Ascending aorta (tissue), 2 donors: ENCODE measurements at places on chromosomes 5 and 9.

GRCh38 chr5:113235884-113236283, 198.9 kb downstream of the TSSK1B start:
- H3K27ac ChIP-seq, result no peak overlapping the region
- H3K4me1 ChIP-seq, result no peaks in the 10 kb centered on the region
- DNase-seq, result no peak
- no peaks in the 10 kb centered on the region for H3K27me3 ChIP-seq

- H3K4me1 ChIP-seq, result peaks cover 6% of the 10 kb centered on the region
- H3K36me3 ChIP-seq, result no peaks in the 10 kb centered on the region
- no peak overlapping the region for H3K4me3 ChIP-seq
- H3K27me3 ChIP-seq, result no peaks in the 10 kb centered on the region
These were observed 14.5 kb upstream of the ANKRD55 start for GRCh38 chr5:56247592-56247991.

GRCh38 chr9:72773570-72773969, 179.3 kb downstream of the ALDH1A1 start:
- no peak overlapping the region for H3K27ac ChIP-seq
- DNase-seq, result no peak
- no peaks in the 10 kb centered on the region for H3K36me3 ChIP-seq

DNA sequence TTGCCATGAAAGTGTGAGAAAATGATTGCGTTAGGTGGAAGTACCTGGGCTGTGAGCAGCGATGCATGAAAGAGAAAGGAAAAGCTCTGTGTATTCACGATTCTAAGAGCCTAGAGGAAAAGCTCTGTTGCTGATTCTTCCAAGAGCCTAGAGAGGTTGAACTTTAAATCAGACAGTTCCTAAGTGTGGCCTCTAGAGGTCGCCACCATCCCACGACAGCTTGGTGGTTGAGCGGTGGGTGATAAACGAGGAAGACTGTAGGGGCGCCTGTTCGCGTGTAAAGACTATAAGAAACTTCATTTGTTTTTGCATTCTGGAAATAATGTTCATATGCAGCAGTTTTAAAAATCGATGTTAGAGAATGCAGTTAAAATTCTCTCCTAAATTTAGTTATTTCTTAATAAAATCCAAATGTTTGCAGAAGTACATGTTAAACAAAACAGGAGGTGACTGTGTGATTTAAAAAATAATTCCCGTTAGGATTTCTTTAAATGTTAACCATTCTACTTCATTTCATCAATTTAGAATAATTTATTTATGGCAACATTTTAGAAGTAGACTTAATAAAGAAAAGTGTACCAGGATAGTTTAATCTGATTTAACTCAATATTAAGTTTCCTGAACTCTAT, 107.7 kb downstream of the TENT4A start:
- H3K36me3 ChIP-seq, result no peaks in the 10 kb centered on the region
- H3K27me3 ChIP-seq, result no peaks in the 10 kb centered on the region
- H3K27ac ChIP-seq, result no peak overlapping the region
- H3K4me1 ChIP-seq, result no peaks in the 10 kb centered on the region
- no peak for DNase-seq

GRCh38 chr5:146001544-146002190, 65.3 kb downstream of the SH3RF2 start:
- no peaks in the 10 kb centered on the region for H3K36me3 ChIP-seq
- H3K4me3 ChIP-seq, result no peak overlapping the region
- no peaks in the 10 kb centered on the region for H3K4me1 ChIP-seq
- H3K27me3 ChIP-seq, result no peaks in the 10 kb centered on the region
- no peak for DNase-seq

GRCh38 chr5:56492812-56493211, 259.7 kb upstream of the ANKRD55 start:
- no peak for DNase-seq
- H3K4me1 ChIP-seq, result no peaks in the 10 kb centered on the region
- H3K36me3 ChIP-seq, result no peaks in the 10 kb centered on the region
- no peak overlapping the region for H3K27ac ChIP-seq
- no peaks in the 10 kb centered on the region for H3K27me3 ChIP-seq
- no peak overlapping the region for H3K4me3 ChIP-seq

GRCh38 chr5:179815491-179816249, 5.0 kb upstream of the SQSTM1 start:
- no peaks in the 10 kb centered on the region for H3K27me3 ChIP-seq
- H3K4me3 ChIP-seq, result no peak overlapping the region
- no peak overlapping the region for H3K27ac ChIP-seq

- no peak for DNase-seq
- no peak overlapping the region for H3K4me3 ChIP-seq
- no peaks in the 10 kb centered on the region for H3K36me3 ChIP-seq
These were observed 6.1 kb downstream of the SAPCD2 start for GRCh38 chr9:137064027-137064879.

DNA sequence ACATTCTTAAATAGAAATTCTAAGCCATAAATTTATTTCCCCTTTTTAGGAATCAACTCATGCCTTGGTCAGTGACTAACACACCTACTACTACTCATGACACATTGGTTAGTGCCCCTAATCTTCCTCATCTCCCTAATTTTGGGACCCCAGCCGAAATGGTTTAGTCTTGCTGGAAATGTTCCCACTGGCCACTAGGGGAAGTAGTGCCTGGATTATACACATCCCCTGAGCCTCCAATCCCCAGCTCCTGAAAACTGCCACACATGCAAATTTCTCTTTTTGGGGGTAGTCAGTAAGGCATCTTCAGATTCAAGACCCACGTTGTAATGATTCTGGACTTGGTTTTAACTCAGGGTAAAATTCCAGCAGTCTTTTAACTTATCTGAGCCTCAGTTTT, 79.8 kb downstream of the HSD17B3 start:
- no peaks in the 10 kb centered on the region for H3K36me3 ChIP-seq
- H3K4me3 ChIP-seq, result no peak overlapping the region
- no peaks in the 10 kb centered on the region for H3K27me3 ChIP-seq
- no peak overlapping the region for H3K27ac ChIP-seq

DNA sequence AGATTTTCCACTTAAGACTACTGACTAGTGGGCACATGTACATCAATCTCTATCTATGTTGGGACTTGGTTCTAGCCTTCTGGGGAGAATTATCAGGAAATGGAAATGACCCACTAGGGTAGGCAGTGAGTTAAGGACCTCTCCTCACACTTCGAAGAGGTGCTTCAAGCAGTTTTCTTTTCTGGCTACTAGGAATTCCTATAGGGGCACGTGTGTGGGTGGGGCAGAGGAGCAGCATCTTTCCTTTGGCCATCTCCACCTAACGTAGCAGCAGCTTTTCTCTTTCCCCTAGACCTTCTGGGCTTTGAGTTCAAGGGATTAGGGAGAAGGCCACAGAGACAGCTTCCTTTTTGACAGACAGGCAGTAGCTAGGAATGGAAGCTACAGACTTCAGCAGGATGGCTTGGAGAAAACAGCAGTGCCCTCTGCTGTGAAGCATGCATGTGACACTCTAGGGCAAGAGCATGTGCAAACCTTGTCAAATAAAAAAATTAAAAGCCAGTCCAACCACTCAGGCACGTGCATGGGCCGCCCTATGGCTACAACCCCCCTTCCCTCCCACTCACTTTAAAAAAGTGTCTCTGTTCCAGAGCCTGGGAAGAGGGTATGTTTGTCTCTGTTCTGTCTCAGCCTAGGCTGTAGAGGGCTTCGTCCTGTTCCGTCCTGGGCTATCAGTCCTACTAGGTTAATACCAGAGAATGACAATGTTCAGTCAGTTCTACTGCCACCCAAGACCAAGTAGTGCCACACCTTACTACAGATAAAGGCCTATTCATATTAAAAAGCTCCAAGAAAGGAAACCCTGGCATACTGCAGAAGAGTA, 8.7 kb upstream of the GFRA3 start:
- H3K27me3 ChIP-seq, result no peaks in the 10 kb centered on the region
- no peaks in the 10 kb centered on the region for H3K36me3 ChIP-seq
- no peak overlapping the region for H3K27ac ChIP-seq
- no peaks in the 10 kb centered on the region for H3K4me1 ChIP-seq
- H3K4me3 ChIP-seq, result no peak overlapping the region
